ENCODE measurements at places on chromosomes 1 and 21.

DNA sequence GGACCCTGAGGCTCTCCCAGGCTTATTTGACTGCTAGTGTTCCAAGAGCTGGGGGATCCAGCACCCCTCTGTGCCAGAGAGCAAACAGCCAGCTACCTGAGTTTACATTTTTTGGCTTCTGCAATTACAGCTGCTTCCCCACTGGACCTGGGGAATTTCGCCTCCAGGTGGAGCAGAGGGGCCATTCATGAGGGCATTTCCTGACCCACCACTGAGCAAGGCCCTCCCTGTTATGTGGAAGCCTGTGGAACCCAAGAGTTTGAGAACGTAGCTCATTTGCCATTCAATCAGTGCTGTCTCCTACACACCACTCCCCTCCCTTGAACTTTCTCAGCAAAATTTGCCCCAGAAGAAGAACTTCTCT lies 42.7 kb upstream of the TMEM51 start:
- no peak for DNase-seq

- no peak for DNase-seq
These were observed 35.4 kb upstream of the CD1D start for GRCh38 chr1:158145173-158145719.

DNA sequence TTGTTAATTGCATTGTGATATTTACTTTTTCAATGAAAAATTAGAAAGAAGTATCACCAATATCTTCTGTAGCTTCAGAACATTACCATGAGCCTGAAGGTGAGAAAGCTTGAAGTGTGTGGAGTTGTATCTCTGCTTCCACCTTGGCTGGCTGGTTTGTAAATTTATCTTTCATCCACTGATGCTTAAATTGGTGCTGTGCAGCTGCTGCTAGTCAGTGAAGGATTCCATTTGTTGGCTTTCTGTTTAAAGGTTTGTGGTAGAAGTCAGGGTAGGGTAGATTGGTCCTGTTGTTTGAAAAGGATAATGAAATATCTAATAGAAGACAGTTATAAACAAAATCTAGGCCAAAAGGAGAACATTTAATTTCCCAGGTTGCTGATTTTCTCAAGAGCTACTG lies 105.7 kb downstream of the C1orf21 start:
- DNase-seq = no peak

- no peak for DNase-seq
These were observed 218.7 kb downstream of the TM2D1 start for GRCh38 chr1:61506236-61506635.

DNA sequence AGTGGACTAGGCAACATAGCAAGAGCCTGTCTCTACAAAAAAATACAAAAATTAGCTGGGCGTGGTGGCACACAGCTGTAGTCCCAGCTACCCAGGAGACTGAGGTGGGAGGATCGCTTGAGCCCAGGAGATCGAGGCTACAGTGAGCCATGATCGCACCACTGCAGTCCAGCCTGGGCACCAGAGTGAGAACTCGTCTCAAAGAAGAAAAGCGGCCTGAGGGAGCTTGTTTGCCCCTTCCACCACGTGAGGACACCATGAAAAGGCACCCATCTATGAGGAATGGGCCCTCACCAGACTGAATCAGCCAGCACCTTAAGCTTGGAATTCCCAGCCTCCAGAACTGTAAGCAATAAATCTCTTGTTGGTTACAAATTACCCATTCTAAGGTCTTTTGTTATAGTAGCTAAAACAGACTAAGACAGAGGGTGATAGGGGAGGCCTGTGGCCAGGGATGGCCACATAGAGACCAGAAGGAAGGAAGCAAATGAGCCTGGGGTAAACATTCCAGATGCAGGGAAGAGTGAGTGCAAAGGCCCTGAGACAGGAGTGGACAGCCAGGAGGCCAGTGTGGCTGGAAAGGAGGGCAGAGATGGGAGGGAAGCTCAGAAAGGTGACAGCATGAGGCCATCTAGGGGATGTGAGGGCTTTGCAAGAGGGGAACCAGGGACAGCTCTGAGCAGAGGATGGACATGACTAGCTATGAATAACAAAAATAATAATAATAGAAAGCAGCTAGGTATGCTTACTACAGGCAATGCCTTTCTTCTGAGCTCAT lies 120.1 kb downstream of the MATN1 start:
- no peak for DNase-seq

GRCh38 chr1:40748841-40749718 lies 34.5 kb upstream of the KCNQ4 start:
- DNase-seq = no peak

GRCh38 chr1:202565890-202566602 lies 144.2 kb downstream of the SYT2 start:
- no peak for DNase-seq

DNA sequence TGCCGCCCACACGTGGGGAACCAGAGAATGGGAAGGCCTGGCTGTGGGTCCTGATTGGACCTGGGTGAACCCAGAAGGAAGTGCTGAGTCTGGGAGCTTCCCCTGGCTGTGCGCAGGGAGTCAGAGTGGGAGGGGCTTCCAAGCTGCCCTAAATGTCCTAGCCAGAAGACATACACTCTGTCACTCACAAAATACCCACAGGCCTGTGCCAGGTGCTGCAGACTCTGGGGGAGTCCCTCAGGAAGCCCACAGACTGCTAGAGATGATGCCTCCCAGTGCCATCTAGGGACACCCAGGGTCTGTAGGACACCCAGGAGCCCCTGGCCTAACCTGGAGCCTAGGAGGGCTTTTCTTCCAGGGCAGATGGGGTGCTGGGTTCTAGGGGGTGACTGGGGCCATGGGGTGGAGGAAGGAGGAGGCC lies 33.7 kb upstream of the LRP8 start:
- no peak for DNase-seq

- DNase-seq = no peak
These were observed 24.6 kb downstream of the NKAIN1 start for GRCh38 chr1:31215065-31215570.

GRCh38 chr1:2009101-2010053 lies 5.8 kb upstream of the CFAP74 start:
- no peak for DNase-seq

- DNase-seq = no peak
These were observed 576 bp downstream of the ZFP69 start for GRCh38 chr1:40477678-40478053.

GRCh38 chr1:241817956-241818612 lies 29.9 kb upstream of the EXO1 start:
- no peak for DNase-seq

DNA sequence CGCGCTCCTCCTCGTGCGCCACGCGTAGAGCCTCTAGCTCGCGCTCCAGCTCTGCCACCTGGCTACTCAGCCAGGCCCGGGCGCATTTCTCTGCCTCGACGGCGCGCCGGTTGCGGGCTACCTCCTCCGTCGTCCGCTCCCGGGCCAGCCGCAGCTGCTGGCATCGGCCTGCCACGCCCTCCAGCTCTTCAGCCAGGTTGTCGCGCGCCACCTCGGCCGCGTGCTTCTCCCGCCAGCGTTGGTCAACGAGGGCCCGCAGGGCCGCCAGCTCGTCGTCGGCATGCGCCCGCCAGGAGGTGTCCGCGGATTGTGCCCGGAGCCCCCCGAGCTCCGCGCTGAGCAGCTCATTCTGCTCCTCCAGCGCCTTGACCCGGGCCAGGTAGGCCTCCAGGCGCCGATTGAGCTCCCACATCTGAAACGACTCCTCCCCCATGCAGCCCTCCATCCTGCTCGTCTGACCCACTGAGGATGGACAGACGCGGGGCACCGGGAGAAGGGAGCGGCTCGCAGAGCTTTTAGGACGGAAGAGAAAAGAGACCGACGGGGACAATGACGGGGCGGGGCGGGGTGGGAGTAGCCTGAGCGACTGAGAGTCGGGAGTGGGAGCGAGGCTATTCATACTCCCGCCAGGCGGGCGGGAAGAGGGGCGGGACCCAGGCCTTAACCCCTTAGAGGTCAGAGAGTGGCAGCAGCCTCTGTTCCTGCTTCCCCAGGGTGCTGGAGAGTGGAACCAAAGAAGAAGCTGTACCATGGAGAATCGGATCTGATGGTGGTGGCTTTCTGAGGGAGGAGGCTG lies at the start of gene NES:
NES (minus strand) TSS at position 588 of the 796 bp plus-strand sequence; CDS start at position 445, 143 bp downstream.
- no peak for DNase-seq

GRCh38 chr1:184387069-184387475 lies 243 bp downstream of the C1orf21 start:
- DNase-seq = no peak

DNA sequence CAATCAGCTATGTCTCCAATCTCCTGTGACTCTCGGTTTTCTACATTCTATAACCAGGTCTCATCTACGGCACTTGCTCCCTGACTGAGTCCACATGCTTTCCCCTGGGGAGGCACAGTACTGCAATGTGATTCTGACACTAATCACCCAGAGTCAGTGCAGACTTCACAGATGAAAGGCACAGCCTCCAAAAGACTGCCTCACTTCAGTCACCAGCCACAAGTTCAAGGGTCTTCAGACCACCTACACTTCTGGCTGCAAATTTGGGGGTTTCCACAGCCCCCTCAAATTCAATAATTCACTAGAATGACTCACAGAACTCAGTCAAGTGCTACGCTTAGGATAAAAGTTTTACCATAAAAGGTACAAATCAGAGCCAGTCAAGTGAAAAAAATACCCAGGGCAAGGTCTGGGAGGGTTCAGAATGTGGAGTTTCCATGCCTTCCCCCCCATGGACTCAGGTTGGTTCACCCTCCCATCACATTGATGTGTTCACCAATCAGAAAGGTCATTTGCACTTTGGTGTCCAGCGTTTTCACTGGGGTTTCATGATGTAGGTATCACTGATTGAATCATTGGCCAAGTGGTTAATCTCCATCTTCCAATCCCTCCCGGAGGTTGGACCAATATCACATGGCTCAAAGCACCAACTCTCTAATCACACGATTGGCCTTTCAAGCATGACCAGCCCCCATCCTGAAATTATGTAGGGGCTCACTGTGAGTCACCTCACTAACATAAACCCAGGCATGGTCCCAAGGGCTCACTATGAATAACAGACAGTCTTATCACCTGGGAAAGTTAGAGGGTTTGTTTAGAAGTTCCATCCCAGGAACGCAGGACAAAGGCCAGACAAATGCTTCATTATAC lies 182.9 kb upstream of the CAMK1G start:
- DNase-seq = no peak

DNA sequence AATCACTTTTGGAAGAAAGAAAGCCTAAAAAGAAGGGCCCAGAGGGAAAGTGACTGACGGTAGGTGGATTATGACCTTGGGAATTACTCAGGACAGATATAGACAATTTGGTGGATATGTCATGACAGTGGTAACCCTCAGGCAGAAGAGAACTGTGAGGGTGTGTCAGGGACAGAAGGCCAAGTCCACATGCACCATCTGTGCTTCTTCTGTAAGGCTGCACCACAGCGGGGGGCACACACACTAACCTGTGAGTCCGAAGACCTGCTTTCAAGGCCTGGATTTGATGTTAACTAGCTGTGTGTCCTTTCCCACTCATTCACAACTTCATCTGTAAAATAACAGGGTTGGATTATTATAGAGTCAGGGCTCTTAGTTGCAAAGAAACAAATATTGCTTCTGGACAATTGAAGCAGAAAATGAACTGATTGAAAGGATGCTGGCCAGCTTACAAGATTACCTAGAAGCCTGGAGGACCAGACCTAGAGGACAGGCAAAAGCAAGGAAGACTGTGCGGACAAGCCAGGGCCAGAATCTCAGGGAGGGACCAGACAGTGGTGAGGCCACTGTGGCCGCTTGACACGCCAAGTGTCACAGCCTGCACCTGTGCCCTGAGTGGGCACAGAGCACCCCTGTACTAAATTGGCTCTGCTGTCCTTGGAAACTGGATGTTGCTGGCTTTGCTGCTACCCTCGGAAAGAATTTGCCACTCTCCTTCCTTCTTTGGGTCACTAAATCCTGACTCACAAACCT lies 34.7 kb upstream of the USP24 start:
- DNase-seq = no peak

DNA sequence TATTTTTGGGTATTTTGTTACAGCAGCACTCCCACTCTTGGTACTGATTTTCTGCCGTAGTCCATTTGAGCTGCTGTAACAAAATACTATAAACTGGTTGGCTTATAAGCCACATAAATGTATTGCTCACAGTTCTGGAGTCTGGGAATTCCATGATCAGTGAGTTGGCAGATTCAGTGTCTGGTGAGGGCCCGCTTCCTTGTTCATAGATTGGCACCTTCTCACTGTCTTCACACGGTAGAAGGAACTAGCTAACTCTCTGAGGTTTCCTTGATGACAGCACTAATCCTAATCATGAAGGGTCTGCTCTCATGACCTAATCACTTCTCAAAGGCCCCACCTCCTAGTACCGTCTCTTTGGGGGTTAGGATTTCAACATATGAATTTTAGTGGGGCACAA lies 85.2 kb downstream of the HHAT start:
- no peak for DNase-seq

GRCh38 chr1:12539705-12540579 lies 78.1 kb downstream of the DHRS3 start:
- DNase-seq = no peak

Measured in cortex of kidney (tissue), 1 donor.